Activated CD8-positive, alpha-beta memory T cell treated with anti-CD3 and anti-CD28 coated beads for 1 hour (primary cell): ENCODE measurements at places on chromosomes 16 and 17.

DNA sequence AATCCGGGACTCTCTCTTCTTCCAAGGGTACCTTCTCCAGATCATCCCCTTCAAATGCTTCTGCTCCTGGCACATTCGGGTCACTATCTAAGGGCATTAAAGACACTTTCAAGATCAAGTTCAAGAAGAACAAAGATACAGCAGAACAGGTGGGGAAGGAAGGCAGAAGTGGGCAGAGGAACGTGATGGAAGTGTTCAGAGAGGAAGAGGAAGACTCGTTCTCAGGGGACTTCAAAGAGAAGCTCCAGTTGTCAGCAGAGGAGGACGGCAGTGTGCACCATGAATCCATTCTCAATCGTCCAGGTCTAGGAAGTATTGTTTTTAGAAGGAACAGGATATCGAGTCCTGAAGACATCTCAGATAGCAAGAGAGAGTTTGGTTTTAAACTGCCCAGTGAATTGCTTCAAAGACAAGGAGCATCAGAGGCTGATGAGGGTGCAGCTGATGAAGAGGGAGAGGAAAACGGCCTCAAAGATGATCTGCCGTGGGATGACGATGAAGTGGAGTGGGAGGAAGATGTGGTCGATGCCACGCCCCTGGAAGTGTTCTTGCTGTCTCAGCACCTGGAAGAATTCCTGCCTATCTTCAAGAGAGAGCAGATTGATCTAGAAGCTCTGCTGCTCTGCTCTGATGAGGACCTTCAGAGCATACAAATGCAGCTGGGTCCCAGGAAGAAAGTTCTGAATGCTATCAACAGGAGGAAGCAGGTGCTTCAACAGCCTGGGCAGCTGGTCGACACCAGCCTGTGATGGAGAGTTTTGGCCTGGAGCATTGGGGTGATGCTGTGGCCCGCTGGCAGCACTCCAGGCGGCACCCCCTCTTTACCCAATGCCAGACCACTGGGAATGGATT, 16.8 kb downstream of the ANKS4B start:
- no peak for DNase-seq

- no peak for DNase-seq
These were observed 502 bp downstream of the FAAP100 start for GRCh38 chr17:81551458-81552243.

GRCh38 chr17:45144199-45145034, 3.9 kb upstream of the HEXIM1 start:
- DNase-seq, result no peak

- no peak for DNase-seq
These were observed 75.3 kb downstream of the WDR59 start for GRCh38 chr16:74909665-74910064.

- no peak for DNase-seq
These were observed 10.1 kb downstream of the GJD3 start for GRCh38 chr17:40354221-40355122.
